ENCODE measurements at places on chromosomes 1 and 21.

GRCh38 chr1:167369933-167370332 lies 148.4 kb downstream of the CD247 start:
- DNase-seq, result no peak

DNA sequence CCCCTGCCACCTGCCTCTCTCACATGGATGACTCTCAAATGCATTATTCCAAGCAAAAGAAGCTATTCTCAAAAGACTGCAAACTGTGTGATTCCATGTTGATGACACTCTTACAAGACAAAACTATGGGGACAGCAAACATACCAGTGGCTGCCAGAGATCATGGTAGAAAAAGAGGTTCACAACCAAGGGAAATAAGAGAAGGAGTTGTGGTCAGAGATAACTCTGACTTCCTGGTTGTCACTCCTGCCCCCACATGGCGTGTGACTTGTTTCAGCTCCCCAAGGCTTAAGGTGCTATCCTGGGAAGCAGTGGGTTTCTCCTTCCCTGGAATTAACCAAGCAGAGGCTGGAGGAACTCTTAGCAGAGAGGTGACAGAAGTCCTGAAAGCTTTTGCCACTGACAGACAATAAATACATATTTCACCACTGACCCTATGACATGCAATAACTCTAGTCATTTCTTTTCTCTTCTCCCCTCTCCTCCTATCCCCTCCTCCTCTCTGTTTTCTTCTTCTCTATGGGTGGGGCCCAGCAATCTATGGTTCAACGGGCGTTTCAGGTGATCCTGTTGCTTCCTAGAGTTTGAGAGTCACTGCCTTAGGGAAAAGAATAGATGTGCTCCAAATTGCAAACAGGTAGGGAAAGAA lies 185.1 kb downstream of the FCRL5 start:
- no peak for DNase-seq

DNA sequence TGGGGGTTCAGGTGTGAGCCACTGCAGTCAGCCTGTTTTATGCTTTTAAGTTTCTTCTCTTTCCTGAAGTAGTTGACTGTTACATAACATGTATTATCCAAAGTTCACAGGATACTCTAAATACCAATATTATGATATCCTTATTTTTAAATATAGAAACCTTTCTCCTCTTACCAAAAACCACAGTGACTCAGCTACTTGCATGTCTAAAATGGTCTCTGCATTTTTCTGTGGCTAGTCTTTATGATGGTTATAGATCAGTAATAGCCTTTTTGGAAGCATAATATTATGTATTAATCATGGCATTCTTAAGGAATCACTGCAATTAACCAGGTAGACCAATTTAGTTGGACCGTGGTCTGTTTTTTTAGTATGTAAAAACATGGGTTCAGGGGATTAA lies 210.8 kb upstream of the CACYBP start:
- DNase-seq, result no peak

- DNase-seq, result no peak
Observed at GRCh38 chr21:17782051-17782450, 37.1 kb downstream of the C21orf91 start.

DNA sequence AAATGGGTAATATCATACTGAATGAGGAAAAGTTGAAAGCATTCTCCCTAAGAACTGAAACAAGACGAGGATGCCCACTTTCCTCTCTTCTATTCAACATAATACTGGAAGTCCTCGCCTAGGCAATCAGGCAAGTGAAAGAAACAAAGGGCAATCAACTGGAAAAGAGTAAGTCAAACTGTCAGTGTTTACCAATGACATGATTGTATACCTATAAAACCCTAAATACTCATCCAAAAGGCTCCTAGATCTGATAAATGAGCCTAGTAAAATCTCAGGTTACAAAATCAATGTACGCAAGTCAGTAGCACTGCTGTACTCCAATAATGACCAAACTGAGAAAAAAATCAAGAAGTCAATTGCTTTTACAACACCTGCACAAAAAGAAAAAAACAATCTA lies 575.8 kb upstream of the PRMT6 start:
- no peak for DNase-seq

- no peak for DNase-seq
Observed at GRCh38 chr1:220327106-220327505, 54.9 kb upstream of the RAB3GAP2 start.

GRCh38 chr21:17370916-17371315 lies 141.9 kb upstream of the CXADR start:
- DNase-seq, result no peak

DNA sequence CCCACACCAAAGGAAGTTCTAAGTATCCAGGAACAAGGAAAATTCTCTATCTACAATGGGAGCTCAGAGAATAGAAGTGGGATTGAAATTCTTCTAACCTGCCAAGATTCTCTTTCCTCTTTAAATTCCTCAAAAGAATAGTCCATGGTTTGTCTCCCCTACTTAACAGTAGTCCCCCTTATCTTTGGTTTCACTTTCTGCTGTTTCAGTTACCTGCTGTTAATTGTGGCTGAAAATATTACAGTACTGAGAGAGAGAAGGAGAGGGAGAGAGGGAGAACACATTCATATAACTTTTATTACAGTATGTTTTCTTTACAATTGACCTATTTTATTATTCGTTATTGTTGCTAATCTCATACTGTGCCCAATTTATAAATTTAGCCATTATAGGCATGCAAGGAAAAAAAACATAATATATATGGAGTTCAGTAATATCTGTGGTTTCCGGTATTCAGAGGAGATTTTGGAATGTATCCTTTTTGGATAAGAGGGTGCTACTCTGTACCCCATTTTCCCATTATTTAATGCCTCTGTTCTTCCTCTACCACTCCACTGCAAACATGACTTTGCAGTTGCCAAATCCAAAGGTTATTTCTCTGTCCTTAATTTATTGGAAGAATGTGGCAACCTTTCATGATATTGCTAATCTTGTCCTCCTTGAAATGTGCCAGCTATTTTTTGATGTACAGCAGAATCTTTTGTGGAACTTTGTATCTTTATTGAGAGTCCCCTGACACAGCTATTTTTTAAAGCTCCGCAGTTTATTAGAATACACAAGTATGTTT lies 68.0 kb downstream of the USP25 start:
- DNase-seq, result no peak

DNA sequence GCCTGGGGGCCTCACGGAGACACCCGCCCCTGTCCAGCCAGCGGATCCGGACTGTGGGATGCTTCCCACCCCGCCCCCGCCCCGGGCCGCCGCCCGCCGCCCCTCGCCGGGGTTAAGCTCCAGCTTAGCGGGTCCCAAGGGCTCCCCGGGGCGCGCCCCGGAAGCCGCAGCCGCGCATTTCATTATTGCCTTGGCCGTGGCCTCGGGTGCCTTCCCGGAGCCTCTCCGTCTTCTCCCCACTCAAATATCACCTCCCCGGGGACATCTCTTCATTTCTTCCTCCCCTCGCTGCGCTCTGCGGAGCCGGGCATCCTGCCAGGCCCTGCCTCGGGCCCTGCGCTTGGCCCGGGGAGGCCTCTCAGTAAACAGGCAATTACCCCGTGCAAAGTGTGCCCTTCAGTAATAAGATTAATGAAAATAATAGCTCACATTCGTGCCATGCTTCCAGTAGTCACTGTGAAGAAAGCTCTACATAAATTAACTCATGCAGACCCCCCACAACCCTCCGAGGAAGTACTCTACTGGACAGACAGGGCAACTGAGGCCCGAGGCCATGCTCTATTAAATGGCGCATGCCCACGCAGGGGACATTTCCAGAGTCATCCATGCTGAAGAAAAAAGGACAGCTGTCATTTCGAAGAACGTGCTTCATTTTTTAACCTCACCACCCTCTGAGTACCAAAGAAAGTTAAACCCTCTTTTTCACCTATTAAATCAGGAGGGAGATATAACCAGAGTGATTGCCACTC lies 49.9 kb upstream of the LAPTM5 start:
- DNase-seq, result no peak

DNA sequence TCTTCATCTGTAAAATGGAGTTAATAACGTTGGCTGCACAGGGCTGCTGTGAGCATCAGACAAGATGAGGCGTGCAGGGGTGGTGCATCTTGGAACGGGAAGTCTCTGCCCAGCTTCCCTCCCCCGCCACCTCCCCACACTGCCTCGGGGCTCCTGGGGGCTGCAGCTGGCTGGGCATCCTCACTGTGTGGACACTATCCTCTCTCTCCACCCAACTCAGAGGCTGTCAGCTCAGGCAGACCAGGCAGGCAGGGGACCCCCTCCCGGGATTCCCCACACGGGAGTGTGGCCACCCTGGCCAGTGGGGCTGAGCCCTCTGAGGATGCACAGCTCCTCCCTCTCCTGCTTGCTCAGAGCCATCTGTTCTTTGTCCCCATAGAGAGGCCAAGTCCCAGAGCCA lies 122.7 kb downstream of the CCDC185 start:
- no peak for DNase-seq
